Thymus (tissue), 14 donors: ENCODE measurements at places on chromosomes 3 and 15. TPM values are rescaled to one million over a fixed set of nuclear protein-coding genes. Genes with fewer than 3 reads are reported as not detected.

GRCh38 chr3:22236490-22237270, 485.7 kb upstream of the ZNF385D start:
- no peak for DNase-seq

GRCh38 chr15:86347245-86347644, 267.6 kb downstream of the AGBL1 start:
- DNase-seq: no peak

DNA sequence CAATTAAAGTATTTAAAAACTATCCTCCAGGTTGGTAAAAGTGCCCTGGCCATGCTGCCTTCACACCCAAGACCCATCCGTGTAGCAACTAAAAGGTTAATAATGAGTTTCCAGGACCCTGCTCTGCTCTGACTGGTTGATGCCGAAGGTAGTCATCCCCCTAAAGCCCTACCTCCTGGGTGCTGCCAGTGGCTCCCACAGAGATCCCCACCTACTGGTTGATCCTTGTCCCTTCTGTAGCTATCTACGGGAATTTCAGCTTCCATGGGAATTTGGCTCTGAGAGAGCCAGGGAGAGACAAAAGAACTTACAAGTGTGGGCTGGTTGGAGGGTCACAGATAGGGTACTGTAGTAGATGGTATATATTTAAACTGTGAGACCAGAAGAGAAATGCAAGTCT, 110.6 kb upstream of the NANOGP8 start:
- DNase-seq: no peak

DNA sequence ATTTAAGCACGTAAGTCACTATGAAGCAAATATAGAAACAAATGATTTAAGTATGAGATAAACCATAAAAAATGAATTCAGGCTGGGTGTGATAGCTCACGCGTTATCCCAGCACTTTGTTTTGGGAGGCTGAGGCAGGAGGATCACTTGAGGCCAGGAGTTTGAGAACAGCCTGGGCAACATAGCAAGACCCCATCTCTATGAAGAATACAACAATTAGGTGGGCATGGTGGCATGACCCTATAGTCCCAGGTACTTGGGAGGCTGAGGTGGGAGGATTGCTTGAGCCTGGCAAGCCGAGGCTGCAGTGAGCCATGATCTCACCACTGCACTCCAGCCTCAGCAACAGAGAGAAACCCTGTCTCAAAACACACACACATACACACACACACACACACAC, 34.2 kb downstream of the TMCC1 start:
- no peak for DNase-seq

DNA sequence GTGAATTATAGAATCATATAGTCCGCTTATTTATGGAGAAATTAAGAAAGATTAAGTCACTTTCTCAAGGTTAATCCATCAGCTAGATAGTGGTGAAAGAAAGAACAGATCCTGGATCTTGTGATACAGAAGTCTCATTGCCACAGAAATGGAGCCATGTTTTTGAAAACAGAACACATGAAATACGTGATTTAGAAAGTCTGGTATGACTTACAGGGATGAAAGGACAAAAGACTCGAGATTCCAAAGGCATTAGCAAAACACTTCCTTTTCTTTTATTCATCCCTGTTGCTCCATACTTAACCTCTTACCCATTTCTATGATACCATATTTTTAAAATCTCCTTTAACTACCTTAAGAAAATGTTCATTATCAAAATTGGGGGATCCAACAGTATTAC, 40.0 kb upstream of the TEX9 start:
- no peak for DNase-seq

DNA sequence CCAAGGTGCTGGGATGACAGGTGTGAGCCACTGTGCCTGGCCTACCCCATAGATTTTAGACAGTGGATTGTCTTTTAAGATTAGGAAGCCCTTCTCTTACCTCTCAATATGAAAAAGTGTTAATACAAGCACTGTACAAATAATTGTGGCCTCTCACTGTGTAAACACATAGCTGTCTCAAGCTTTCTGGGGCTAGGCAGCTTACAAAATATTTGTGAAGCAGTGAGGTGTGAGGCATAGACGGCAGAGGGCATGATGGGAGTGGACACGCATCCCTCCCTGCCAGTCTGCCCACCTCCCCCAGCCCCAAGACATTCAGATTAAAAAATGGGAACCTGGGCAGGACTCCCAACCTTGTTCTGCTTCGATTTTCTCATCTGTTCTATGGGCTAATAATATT, 34.6 kb downstream of the SQOR start:
- no peak for DNase-seq

- DNase-seq: no peak
Measured at GRCh38 chr3:183533412-183534132, 21.9 kb downstream of the KLHL6 start.

DNA sequence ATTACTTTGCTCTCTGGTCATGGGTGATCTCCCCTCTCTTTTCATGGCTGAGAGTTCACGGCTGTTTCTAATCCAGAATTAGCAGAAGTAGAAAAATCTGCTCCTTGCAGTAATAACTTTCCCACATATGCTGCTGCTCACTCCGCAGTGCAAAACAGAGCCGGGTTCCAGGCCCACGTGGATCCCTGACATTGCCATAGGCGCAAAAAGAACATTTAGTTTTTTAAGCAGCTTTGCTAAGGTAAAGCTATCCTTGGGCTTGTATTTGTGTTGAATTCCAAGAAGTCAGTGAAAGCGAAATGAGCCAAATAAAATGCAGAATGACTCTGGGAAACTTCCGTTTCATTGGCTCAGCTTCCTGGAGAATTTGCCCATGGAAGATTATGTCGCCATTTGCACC, 633.7 kb upstream of the SUCLG2 start:
- no peak for DNase-seq

DNA sequence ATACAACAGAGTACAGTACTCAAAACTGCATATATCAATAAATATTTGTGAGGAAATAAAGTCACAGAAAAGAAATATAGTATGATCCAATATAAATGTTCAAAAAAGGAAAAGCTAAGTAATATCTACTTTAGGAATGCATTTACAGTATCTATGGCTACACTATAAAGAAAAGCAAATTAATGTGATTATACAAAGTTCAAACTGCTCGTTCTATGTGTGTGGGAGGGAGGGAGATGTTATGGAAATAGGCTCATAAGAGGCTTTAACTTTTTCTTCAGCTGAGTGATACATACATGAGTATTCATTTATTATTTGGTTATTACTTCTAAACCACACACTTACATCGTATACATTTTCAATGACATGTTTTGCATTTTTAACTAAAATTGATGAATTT, 377.7 kb upstream of the AGTR1 start:
- DNase-seq: no peak

GRCh38 chr15:66389098-66389858, 2.6 kb downstream of the MAP2K1 start:
- DNase-seq: no peak

DNA sequence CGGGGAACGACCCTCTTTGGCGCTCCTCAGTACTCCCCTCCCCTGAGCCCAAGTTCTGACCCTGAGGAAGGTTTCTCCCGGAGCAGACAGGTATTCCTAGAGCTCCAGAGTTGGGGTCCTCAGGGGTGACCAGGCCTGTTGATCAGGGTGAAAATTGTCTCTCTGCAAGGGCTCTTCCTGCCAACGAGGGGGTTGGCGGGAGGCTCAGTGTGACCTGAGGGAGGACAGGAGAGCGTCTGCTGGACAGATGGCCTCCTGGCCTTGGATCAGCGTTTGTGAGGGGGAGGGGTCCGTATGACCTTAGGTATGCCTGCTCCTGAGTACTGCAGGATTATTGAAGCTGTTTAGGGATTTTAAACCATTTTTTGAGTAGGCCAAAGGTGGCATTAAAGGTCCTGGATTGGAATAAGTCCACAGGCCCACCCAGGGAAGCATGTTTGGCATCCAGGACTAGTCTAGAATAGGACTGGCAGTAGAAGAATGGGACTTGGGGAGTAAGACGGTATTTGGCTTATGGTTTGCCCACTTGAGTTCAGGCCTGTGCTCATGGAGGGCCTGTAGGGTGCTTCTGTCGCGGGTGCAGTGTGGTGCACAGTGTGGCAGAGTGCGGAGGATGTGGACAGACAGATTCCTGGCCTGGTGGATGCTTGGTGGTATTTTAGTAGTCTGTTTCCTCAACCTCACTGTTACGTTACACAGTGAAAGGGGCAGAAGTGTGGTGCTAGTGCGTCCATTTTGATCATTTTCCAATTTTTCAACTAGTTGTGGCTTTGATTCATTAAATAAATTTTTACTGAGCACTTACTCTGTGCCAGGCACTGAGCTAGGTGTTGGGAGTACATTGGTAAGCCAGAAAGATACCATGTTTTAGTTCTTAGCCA, 959 bp downstream of the ZNF592 start:
- DNase-seq: no peak

DNA sequence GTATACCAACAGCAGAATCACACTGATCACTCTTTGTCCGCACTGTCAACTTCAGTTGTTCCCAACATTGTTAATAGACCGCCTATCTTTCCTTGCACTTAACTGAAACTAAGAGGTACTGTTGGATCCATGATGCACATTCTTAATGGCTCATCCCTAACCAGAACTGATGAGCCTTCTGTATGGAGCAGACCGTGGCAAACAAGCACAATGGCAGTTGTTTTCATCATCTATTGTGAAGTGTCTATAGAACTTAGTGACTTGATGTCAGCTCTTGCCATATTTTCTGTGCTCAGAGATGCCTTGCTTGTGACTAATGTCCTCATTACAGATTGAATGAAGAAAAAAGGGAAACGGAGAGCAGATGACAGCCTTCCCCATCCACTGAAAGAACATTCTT, 347.4 kb downstream of the NLGN1 start:
- DNase-seq: no peak

DNA sequence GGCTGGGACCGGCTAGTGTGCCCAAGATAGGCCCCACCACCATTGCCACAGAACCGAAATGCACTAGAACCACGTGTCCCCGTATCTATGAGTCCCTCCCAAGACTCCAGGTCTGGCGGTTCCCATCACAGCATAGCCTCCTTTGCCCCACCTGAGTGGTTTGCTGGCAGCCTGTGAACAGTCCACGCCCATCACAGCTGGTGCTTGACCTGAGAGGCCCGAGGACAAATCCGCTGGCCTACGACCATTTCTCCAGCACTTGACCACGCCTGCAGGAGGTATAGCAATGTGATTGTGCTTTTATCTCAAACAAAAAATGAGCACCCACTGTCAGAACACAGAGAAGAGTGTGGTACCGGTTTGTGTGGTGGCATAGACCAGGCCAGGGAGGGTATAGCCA, 736.7 kb upstream of the GBE1 start:
- DNase-seq: no peak

- no peak for DNase-seq
Measured at GRCh38 chr3:67048067-67048714, 50.1 kb downstream of the KBTBD8 start.

DNA sequence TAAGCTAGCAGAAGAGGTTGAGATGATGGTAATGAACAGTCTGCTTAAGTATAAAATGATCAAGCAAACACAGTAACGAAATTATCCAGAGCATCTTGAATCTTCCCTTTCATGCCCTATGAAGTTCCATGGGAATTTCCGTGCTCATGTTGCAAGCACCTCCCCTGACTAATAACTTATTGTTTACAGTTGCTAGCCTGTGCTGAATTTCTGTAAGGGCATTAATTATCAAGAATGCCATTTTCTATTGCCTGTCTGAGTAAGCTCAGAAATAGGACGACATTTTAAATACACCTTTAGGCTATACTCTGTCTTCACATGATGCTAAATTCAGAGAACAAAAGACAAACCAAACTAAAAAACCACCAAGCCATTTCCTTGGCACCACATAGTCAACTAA, 257.5 kb upstream of the LRTM1 start:
- no peak for DNase-seq

GP9 gene
- polyA plus RNA-seq: 0.02 TPM

TIMMDC1 gene
- polyA plus RNA-seq: 133 TPM

SCG5 gene
- polyA plus RNA-seq: 3.4 TPM

MORC1 gene
- polyA plus RNA-seq: 0.27 TPM
